ENCODE measurements at places on chromosomes 11 and 22.

DNA sequence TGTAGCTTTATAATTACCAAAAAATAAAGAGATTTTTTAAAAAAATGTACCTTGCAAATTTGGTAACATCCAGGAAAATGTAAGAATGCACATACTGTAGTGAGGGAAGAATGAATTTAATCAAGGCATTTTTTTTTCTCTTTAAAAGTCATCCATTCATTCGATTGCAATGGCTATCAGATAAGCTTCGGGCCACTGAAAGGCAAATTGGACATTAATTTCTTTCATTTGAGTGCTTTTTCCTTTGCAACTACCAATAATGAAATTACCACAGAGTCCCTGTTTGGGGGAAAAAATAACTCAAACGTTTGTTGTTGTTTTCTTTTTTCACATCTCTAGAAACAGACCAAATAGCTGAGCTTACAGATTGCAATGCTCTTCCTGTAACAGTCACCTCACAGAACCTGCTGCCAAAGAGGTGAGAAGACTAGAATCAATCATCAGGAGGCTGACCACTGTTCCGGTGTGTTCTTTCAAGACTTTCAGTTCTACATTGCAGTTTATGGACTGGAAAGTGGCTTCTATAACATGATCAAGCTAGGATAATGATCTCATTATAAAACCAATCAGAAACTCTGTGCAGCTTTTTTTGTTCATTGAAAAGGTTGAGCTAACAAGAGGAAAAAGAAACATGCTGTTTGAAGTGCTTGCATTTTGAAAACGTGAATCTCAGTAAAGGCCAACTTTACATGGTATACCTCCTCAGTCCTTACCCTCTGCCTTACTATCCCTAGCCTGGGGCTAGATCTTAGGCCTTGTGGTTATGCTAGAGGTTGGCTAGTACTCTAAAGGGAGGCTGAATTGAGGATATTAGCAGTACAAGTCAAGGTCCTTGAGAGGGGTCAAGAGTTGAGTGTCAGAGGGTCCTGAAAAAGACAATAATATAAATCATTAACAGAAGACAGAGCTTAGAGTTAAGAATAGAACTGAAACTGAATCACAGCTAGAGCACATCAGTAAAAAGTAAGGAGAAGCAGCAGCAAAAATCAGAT lies 1276.1 kb downstream of the LRRC4C start:
- no peak overlapping the region for H3K27ac ChIP-seq
- no peaks in the 10 kb centered on the region for H3K27me3 ChIP-seq
- no peaks in the 10 kb centered on the region for H3K4me1 ChIP-seq
- no peak for DNase-seq
- H3K4me3 ChIP-seq: no peak overlapping the region

- H3K36me3 ChIP-seq: no peaks in the 10 kb centered on the region
- H3K4me1 ChIP-seq: peaks cover 56% of the 10 kb centered on the region
- H3K4me3 ChIP-seq: no peak overlapping the region
- DNase-seq: no peak
- no peaks in the 10 kb centered on the region for H3K27me3 ChIP-seq
These were observed 25.5 kb downstream of the TMEM123 start for GRCh38 chr11:102427068-102427467.

GRCh38 chr11:60937144-60937527 lies 12.9 kb downstream of the TMEM132A start:
- H3K36me3 ChIP-seq: no peaks in the 10 kb centered on the region
- H3K4me1 ChIP-seq: no peaks in the 10 kb centered on the region
- no peak overlapping the region for H3K27ac ChIP-seq
- H3K4me3 ChIP-seq: no peak overlapping the region

DNA sequence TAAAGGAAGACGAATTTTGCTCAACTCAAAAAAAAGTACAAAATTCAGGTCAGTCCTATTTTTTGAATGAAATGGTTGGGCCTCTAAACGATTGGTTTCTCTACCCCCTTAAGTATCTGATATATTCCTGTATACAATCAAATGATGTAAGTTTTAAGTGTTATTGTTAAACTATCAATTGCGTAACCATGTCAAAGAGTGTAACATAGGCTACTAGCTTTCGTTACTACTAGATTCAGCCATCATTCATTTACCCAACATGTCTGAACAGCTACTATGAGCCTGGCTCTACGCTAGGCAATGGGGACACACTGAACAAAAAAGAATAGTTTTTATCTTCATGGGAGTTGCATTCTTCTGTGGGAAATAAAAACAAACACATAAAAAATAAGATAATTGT lies 3.3 kb downstream of the RAB6A start:
- H3K4me3 ChIP-seq: no peak overlapping the region
- no peak for DNase-seq

DNA sequence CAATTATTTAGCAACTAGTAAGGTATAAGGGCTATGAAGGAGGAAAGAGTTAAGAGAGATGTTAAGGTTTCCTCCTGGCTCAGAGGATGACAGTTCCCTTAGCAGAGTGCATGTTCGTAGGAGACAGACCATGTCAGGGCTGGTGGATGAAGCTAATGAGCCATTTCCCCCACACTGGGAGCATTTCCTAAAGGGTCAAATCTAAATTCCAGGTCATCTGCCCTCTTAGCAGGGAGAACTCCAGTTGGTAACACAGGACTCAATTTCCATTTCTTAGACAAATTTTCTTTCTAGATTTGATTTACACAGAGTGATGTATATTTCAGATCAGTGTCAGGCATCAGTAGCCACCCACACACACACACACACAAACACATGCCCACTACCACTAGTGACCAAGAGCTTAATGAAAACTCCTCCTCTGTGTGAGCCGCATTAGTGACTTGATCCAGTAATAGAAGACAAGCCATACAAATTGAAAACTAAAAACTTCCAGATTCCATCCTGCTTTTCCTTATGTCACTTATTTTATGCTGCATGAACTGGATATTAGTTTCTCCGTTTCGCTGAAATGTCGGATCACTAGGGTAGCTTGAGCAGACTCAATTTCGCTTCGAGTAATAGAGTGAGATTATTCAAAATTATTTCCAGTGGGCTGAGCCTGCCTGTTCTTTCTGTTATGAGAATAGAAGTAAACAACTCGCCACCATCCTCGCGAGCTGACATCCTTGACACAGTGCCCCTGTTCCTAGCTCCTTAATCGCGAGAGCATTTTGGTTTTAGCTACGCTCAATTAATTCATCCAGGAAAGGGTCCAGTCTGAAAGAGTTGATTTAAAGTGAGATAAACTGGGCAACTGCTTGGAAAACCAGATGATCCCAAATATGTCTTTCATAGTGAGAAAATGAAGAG lies 582.6 kb downstream of the SOX6 start:
- no peak overlapping the region for H3K27ac ChIP-seq
- no peaks in the 10 kb centered on the region for H3K36me3 ChIP-seq
- no peak overlapping the region for H3K4me3 ChIP-seq
- no peak for DNase-seq
- H3K4me1 ChIP-seq: no peaks in the 10 kb centered on the region

DNA sequence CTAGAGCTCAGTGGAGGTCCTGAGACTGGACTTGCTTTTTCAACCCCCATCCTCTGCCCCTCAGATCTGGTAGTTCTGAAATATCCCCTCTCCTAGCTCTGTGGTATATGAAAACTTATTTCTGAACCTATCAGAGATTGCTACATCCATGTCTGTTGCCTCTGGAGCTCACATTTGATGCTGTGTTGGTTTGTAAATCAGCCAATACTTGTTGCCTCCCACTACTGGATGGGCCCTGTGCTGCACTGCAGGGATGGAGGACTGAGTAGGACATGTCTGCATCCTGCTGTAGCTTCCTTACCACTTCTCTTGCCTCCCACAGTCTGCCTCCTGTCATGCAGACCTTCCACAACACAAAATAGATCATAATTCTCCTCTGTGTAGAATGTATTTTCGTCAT lies 5.2 kb downstream of the OLFML1 start:
- no peak overlapping the region for H3K4me3 ChIP-seq
- no peaks in the 10 kb centered on the region for H3K27me3 ChIP-seq
- no peak for DNase-seq
- H3K27ac ChIP-seq: no peak overlapping the region
- no peaks in the 10 kb centered on the region for H3K36me3 ChIP-seq

GRCh38 chr11:65316227-65317024 lies 1.8 kb downstream of the CDC42EP2 start:
- H3K27me3 ChIP-seq: no peaks in the 10 kb centered on the region
- DNase-seq: no peak
- no peak overlapping the region for H3K27ac ChIP-seq
- no peak overlapping the region for H3K4me3 ChIP-seq
- H3K36me3 ChIP-seq: no peaks in the 10 kb centered on the region
- peaks cover 12% of the 10 kb centered on the region for H3K4me1 ChIP-seq

GRCh38 chr11:30422447-30423278 lies 99.8 kb downstream of the ARL14EP start:
- DNase-seq: no peak
- H3K4me3 ChIP-seq: no peak overlapping the region
- no peaks in the 10 kb centered on the region for H3K27me3 ChIP-seq
- no peaks in the 10 kb centered on the region for H3K36me3 ChIP-seq
- no peak overlapping the region for H3K27ac ChIP-seq
- H3K4me1 ChIP-seq: no peaks in the 10 kb centered on the region

DNA sequence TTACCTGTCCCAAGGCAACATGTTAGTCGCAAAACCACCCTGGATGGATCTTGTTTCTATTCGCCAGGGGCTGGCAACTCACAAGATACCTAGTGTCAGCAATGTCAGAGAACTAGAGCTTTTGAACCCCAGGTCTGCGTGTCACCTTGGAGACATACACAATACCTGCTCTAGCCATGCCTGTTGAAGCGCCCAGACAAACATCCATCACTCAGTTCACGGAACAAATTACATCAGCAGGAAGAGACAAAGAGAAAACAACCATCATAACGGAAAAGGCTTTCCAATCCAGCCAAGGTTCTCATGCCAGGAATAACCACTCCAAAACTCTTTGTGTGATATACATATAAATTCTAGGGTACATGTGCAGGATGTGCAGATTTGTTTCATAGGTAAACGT lies 2.2 kb downstream of the CD59 start:
- H3K27ac ChIP-seq: no peak overlapping the region
- H3K4me1 ChIP-seq: peaks cover 14% of the 10 kb centered on the region
- H3K36me3 ChIP-seq: no peaks in the 10 kb centered on the region
- no peaks in the 10 kb centered on the region for H3K27me3 ChIP-seq
- no peak for DNase-seq

DNA sequence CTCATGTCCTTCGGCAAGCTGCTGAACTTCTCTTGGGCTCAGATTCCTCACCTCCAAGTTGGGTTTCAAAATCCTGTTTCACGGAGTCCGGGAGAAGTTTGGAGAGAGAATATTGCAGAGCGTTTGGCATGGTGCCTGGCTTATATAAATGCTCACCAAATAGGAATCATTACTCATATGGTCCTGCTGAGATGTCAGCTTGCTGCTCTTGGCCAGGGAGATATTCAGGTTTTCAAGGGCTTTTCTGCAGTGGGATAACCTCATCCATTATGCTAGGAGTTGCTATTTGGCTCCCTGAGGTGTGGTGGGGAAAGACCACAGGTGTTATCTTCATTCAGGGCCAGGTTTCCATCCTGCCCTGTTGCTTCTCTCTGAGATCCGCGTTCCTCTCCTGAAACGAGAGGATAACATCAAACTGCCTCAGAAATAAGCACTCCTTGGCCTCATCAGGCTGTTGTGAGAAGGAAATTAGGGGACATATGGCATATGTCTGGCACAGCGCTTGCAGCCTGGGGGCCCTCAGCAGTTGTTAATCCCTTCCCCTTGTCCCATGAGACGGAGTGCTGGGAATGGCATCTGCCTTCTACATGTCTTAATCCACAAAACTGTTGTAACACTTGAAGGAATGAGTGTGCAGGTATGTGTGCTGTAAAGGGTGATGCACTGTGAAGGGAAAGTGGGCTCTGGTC lies 29.9 kb upstream of the ACER3 start:
- no peaks in the 10 kb centered on the region for H3K36me3 ChIP-seq
- H3K27me3 ChIP-seq: no peaks in the 10 kb centered on the region
- no peak overlapping the region for H3K27ac ChIP-seq
- no peaks in the 10 kb centered on the region for H3K4me1 ChIP-seq

GRCh38 chr11:9251311-9251710 lies 13.8 kb downstream of the DENND5A start:
- no peak overlapping the region for H3K27ac ChIP-seq
- H3K27me3 ChIP-seq: no peaks in the 10 kb centered on the region
- H3K4me1 ChIP-seq: peaks cover 58% of the 10 kb centered on the region
- no peak for DNase-seq
- no peaks in the 10 kb centered on the region for H3K36me3 ChIP-seq

DNA sequence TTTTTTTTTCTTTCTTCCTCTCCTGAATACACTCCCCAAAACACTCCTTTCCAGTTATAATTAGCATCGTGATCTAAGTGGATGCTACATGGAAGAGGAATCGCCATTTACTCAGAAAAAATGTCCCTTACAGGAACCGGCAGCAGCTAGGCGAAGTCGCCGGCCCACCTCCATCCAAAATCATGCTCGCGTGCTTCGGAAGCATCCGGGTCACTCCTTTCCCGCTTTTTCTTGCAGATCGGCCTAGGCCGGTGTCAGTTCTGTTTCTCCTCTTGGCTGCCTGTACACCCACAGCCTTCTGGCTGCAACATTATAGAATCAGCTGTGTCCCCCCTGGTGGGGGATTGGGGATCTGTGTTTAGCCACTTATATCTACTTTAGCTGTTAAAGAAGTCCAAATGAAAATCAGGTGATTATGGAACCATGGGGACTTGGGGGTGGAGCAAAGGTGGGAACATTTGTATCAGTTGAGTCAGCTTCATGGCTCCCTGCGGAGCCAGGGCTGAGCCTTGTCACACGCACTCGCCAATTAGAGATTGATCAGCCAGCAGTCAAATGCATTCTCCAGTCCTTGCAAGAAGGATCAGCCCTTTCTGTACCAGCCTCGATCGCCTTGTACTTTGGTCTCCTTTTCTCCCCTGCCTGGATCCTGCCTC lies 36.3 kb downstream of the ASRGL1 start:
- no peak overlapping the region for H3K27ac ChIP-seq
- no peaks in the 10 kb centered on the region for H3K36me3 ChIP-seq
- H3K4me1 ChIP-seq: no peaks in the 10 kb centered on the region

GRCh38 chr11:35090125-35090524 lies 48.8 kb upstream of the CD44 start:
- H3K4me3 ChIP-seq: no peak overlapping the region
- H3K27me3 ChIP-seq: no peaks in the 10 kb centered on the region

- DNase-seq: no peak
- H3K4me1 ChIP-seq: no peaks in the 10 kb centered on the region
- H3K36me3 ChIP-seq: no peaks in the 10 kb centered on the region
- no peak overlapping the region for H3K4me3 ChIP-seq
These were observed 1136.2 kb downstream of the LRRC4C start for GRCh38 chr11:40323241-40323640.

GRCh38 chr11:126430581-126431335 lies 75.3 kb downstream of the ST3GAL4 start:
- DNase-seq: no peak
- H3K27ac ChIP-seq: no peak overlapping the region
- no peak overlapping the region for H3K4me3 ChIP-seq
- no peaks in the 10 kb centered on the region for H3K4me1 ChIP-seq
- no peaks in the 10 kb centered on the region for H3K27me3 ChIP-seq

GRCh38 chr11:34509336-34509876 lies 4.2 kb downstream of the ELF5 start:
- no peaks in the 10 kb centered on the region for H3K27me3 ChIP-seq
- no peak overlapping the region for H3K4me3 ChIP-seq
- no peaks in the 10 kb centered on the region for H3K4me1 ChIP-seq
- H3K36me3 ChIP-seq: no peaks in the 10 kb centered on the region

Data from CD8-positive, alpha-beta memory T cell (primary cell).